ENCODE measurements at places on chromosomes 16 and 17.

DNA sequence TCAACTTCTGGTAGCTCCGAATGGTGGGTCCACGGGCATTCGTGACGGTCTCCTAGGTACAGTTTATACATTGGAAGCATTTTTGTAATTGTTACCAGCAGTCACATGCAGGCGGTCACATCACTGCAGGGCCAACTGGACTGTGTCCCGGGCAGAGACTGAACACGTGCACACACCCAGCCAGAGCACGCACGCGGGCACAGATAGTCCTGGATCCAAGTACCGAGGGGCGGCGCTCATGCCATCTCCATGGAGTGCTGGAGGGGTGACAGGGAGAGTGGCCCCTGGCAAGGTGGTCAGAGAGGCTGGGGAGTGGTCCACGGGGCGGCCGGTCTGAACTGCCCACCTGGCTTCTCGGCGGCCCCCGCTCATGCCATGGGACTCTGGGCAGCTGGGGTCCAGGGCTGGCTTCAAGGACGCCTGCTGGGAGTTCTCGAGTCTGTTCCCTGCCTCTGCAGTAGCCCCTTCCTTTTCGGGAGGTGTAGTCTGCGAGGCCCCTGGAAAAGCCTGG, 34.2 kb downstream of the BAIAP2 start:
- DNase-seq = no peak

DNA sequence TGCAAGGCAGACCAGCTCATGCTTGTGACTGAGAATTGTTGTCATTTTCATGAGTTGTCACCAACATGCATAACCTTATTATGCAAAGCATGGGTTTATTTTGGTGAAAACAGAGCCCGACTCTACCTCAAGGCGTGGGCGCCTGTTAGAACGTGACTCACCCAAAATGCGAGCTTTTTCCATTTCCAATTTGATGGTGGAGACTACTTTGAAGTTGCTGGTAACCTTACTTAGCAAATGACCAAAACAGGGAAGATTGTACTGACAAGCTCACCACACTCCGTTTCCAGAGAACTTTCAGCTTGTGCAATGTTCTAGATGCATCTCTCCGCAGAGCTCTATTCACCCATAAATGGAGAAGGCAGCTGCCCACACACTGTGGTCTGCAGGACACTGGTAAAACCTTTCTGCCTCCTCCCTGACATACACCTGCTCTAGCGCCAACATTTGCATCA, 284.5 kb downstream of the MAF start:
- peak; percentile 59 for DNase-seq

DNA sequence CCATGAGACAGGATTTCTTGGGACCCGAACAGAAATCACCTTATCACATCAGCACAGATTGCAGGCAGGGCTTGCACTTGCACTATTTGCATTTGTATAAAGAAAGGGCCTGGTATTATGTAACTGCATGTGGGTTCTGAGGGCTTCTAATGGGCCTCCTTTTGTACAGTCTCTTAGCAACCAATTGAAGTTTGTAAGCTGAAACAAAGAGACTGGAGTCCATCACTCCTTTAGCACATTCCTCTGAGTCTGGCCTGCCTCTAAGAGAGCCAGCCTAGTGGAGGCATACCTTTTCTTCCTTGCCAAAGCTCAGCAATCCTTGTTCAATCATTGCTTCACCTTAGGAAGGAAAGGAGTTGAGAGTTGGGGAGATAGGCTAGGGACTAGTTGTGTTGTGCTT, 387.1 kb downstream of the XYLT1 start:
- no peak for DNase-seq

- no peak for DNase-seq
Measured at GRCh38 chr16:83200005-83200779, 573.4 kb downstream of the CDH13 start.

- DNase-seq = no peak
Measured at GRCh38 chr17:55325406-55325805, 60.6 kb downstream of the HLF start.

GRCh38 chr16:81376880-81377279, 62.1 kb downstream of the GAN start:
- peak; percentile 20 for DNase-seq

DNA sequence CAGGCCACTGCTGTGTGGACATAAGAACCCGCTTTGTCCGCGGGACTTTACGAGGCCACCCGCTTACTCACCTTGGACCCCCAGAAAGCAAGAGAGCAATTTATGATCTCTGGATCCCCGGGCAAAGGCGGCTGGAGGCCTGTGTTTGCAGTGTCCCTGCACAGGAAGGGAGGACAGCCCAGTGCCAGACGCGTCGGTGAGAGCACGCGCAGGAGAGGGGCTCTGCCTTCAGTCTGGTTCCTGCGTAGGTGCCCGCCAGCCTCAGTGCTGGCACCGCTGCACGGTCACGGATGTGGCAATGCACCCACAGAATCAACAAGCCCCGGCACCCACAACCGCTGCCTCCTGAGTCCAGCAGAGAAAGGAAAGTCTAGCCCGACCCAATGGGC, 248.4 kb downstream of the C16orf95 start:
- no peak for DNase-seq

- no peak for DNase-seq
Measured at GRCh38 chr16:65547772-65548446, 426.0 kb upstream of the CDH11 start.

- peak; percentile 65 for DNase-seq
Measured at GRCh38 chr17:78250891-78251772, 19.7 kb downstream of the TMEM235 start.

GRCh38 chr17:78356101-78356713, 3.7 kb downstream of the SOCS3 start:
- peak; percentile 87 for DNase-seq

DNA sequence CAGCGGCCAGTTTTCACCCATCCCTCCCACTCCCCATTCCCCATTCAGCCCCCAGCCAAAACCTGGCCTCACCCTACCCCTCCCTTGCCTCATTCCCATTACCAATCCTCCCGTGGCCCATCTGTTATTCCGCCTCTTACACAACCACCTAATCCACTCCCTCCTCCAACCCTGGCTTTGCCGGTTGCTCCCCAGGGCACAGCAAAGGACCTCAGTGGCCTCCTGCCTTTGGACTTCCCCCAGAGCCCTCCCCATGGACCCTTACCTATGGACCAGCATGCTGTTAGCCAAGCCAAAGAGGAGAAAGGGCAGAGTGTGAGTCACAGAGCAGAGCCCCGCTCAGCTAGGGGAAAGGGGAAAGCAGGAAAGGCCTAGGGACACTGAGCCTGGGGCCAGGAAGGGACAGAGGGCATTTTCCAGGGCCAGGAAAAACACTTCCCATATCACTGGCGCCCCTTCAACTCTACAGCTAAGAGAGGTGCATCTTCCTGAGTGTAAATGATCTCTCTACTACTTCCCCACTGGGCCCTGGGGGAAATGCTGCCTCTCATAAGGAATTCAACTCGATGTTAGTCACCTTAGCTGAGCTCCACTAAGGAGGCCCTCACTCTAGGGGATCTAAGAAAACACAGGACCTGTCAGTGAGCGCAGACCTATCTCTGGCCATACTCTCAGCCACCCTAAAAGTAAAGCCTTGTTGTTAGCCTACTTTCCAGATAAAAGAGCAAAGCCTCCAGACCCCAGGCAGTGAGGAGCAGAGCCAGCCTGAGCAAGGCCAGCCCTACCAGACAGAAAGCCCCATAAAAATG, 10.6 kb downstream of the PEMT start:
- DNase-seq = no peak

DNA sequence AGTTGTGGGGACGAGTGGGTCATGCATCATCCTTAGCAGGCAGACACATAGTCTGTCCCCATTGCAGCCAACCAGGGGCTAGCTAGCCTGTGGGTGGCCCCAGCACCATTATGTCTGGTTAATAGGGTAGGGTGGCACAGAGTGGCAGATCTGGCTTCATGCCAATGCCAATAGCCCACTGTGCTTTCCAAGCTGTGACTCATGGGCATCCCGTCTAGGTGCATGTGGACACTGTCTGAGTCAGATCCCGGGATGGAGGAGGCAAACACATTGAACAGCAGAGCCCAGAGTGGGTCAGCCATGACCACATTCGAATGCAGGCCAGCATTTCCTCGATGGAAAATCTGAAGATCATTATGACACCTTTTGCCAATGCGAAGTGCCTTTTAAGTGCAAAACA, 2.5 kb downstream of the HS3ST2 start:
- no peak for DNase-seq

GRCh38 chr17:8887834-8888703, 20.6 kb upstream of the PIK3R6 start:
- no peak for DNase-seq

- no peak for DNase-seq
Measured at GRCh38 chr17:45433159-45433535, 477 bp upstream of the ARHGAP27 start.

- DNase-seq = no peak
Measured at GRCh38 chr16:11439790-11440656, 94.8 kb downstream of the RMI2 start.

DNA sequence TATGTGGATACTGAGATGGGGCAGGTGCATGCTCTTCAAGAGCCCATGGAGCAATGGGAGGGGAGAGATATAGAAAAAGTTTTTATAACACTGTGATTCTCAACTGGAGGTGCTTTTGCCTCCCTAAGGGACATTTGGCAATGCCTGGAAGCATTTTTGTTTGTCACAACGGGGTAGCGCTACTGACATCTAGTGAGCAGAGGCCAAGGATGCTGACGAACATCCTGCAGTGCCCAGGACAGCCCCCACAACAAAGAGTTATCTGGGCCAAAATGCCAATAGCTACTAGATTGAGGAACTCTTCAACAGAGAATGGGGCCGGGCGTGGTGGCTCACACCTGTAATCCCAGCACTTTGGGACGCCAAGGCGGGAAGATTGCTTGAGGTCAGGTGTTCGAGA, 67.2 kb upstream of the CLEC3A start:
- DNase-seq = no peak

GRCh38 chr17:59165933-59166342, 10.4 kb downstream of the PRR11 start:
- DNase-seq = no peak

DNA sequence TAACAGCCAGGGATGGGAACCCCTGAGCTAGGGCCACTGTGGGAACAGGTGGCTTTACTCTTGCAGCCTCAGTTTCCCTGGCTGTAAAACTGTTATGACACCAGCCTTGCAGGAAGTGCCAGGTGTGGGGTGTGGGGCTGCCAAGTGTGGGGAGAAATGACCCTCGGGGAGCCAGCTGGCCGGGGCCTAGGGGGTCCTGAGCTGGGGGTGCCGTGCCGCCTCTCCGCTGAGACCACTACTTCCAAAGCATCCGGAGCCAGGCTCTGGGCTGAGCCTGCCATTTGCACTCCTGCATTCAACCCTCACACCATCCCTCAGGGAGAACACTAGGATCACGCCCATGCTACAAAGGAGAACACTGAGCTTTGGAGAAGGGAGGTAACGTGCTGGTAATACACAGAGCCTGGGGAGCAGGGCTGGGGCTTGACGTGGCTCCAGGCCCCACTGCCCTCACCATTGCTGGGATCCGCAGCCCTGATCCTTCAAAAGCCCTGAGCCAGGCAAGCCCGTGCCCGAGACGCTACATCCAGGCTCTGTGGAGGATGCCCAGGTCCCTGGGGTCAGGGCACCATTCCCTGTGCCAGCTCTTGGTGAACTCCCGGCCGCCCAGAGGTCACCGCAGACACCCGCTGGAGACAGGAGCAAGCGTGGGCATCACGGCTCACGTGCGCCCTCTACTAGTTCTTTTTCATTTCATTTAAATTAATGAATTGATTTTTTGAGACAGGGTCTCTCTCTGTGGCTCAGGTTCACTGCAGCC, 28.8 kb upstream of the GINS2 start:
- DNase-seq = peak; percentile 17

- no peak for DNase-seq
Measured at GRCh38 chr16:70337814-70338213, 8.9 kb upstream of the DDX19A start.

GRCh38 chr16:58507195-58507962, 7.4 kb downstream of the NDRG4 start:
- DNase-seq = no peak

- DNase-seq = no peak
Measured at GRCh38 chr16:49712542-49712941, 143.4 kb downstream of the ZNF423 start.

DNA sequence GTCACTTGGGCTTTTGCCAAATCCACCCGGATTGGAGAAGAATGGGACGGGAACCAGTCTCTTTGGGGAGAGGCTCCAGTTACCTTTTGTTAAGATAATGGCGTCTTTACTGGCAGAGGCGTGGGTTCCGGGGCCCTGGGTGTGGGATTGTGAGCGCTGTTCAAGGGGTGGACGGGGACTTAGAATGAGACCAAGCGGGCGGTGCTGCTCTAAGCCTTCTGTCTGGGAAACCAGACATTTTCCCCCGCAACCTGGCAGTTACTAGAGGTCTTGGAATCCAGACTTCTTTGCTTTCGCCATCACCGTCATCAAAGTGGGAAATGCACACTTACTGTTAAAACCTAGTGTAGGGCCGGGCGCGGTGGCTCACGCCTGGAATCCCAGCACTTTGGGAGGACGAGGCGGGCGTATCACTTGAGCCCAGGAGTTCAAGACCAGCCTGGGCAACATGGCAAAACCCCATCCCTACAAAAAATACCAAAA, 706 bp downstream of the TEN1 start:
- DNase-seq = no peak

DNA sequence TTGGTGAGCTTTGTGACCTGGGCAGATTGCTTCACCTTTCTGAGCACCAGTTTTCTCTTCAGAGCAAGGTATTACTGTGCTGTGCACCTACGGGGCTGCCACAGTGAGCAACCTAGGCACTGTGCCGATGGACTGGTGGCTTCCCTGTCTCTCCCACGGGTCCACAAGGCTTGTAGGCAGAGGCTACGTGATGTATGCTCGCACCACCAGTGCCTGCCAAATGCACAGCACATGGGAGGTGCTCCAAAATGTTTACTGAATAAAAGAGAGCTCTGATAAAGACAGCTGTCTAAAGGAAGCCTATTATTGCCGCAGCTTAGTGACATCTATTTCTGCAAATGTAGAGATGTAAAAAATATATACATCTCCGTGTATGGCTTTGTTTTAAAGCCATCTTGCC, 139.2 kb downstream of the CDK5R1 start:
- DNase-seq = no peak

DNA sequence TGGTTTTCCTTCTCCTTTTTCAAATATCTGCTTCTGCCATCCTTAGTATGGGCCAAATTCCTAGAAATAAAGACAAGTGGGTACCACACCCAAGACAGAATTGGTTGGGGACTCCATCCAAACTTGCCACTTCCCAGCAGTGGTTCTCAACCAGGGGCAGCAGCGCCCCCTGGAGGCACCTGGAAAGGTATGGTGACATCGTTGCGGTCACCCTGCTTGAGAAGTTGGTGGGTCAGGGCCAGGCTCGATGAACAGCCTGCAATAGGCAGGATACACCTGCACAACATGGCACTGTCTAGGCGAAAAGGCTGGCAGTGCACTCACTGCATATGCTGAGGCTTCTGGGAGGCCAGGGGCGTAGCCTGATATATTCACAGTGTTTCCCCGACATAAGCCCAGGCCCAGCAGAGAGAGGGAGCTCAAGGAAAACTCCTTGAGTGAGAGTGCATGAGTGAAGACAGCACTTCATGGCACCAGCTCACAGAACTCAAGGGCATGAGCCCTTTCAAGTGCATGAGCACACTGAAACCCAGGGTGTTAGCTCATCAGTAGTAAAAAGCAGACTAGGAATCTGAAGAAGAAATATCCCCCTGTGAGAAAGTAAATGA, 57.7 kb downstream of the CMC2 start:
- peak; percentile 24 for DNase-seq

Data from stimulated activated CD4-positive, alpha-beta T cell treated with anti-CD3 and anti-CD28 coated beads, Interleukin-12 subunit alpha, Interleukin-12 subunit beta, amount 100 ng/mL, for 24 hours (primary cell).